ENCODE measurements at places on chromosomes 3 and 15.

DNA sequence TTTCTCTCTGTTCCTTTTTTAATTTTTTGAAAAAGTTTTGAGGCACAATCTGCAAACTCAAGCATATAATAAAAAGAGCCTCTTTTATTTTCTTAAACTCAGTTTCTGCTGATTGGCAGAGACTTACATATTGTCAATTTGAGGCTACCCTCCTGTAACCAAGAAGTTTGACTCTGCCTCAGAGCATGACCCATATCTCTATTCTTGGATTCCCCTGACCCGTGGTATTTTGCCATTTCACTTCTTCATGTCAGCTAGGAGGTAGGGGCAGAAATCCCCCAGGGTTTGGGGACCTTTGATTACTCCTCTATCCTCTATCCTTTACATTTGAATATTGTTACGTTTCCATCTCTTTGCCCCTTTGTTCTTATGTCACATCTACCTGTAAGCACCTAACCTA lies 479.1 kb upstream of the ALCAM start:
- DNase-seq, result no peak

- DNase-seq, result no peak
These were observed 666.0 kb upstream of the NR2F2 start for GRCh38 chr15:95664450-95664849.

- DNase-seq, result no peak
These were observed 40.2 kb upstream of the UBE2E2 start for GRCh38 chr3:23162934-23163333.

- DNase-seq, result no peak
These were observed 110.9 kb downstream of the IQSEC1 start for GRCh38 chr3:12962292-12962691.

DNA sequence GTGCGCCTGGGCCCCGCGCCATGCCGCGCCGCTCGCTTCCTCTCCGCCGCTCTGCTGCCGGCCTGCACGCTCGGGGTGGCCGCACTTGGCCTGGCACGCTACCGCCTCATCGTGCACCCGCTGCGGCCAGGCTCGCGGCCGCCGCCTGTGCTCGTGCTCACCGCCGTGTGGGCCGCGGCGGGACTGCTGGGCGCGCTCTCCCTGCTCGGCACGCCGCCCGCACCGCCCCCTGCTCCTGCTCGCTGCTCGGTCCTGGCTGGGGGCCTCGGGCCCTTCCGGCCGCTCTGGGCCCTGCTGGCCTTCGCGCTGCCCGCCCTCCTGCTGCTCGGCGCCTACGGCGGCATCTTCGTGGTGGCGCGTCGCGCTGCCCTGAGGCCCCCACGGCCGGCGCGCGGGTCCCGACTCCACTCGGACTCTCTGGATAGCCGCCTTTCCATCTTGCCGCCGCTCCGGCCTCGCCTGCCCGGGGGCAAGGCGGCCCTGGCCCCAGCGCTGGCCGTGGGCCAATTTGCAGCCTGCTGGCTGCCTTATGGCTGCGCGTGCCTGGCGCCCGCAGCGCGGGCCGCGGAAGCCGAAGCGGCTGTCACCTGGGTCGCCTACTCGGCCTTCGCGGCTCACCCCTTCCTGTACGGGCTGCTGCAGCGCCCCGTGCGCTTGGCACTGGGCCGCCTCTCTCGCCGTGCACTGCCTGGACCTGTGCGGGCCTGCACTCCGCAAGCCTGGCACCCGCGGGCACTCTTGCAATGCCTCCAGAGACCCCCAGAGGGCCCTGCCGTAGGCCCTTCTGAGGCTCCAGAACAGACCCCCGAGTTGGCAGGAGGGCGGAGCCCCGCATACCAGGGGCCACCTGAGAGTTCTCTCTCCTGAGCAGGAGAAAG lies 951 bp downstream of the GPR62 start:
- no peak for DNase-seq

- DNase-seq, result no peak
These were observed 74.3 kb upstream of the TSEN2 start for GRCh38 chr3:12409684-12410596.

- no peak for DNase-seq
These were observed 9.3 kb downstream of the ARHGEF26 start for GRCh38 chr3:154130540-154130939.

DNA sequence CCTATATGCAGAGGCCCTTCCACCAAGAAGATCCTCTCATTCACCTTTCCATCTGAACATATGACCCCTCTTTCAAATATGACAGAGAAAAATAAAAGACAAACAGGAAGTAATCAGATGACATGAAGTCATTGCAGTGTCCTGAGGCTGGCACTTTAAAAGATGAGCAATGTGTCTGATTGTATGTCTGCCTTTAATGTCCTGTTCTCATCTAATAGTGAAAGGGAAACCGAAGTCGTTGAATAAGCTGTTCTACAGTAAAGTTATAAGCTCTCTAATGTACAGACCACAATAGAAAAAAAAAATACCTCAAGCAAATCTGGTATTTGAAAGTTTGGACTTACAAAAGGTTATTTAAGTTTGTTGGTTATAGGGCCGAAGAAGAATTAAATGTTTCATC lies 243.0 kb downstream of the CLSTN2 start:
- DNase-seq, result no peak

DNA sequence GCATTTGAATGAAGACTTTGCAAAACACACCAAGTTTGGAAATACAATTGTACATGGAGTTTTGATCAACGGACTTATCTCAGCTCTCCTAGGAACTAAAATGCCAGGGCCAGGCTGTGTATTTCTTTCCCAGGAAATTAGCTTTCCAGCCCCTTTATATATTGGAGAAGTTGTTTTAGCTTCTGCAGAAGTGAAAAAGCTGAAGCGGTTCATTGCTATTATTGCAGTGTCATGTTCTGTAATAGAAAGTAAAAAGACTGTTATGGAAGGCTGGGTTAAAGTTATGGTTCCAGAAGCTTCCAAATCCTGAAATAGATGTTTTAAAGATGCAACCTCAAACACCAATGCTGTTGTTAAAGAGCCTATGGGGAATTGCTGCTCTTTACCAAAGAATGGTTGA lies 11.5 kb downstream of the HTD2 start:
- no peak for DNase-seq

DNA sequence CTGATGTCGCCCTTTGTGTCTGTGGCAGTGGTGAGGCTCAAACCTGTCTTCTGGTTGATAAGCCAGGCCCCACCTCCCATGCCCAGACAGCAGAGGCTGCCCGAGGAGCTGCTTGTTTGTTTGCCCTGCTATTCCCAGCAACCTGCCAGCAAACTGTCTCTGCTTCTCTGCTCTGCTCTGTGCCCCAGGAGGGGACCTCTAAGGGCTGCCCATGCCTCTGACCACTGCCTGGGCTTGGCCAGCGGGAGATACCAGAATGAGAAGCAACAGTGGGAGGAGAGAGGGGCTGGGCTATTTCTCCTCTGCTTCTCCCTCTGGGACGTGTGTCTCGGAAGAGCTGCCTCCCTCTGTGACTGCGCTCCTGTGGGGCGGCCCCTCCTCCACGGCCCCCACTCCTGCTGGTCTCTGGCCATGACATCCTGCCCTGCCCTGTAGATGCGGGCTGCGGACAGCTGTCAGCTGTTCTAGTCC lies 213.1 kb downstream of the RPLP1 start:
- no peak for DNase-seq

- DNase-seq, result no peak
These were observed 1189.5 kb downstream of the ZPLD1 start for GRCh38 chr3:103624271-103624670.

GRCh38 chr15:24848050-24848449 lies 106.7 kb upstream of the SNRPN start:
- DNase-seq, result no peak

GRCh38 chr3:148026009-148026588 lies 616.9 kb downstream of the ZIC1 start:
- no peak for DNase-seq

GRCh38 chr15:61157933-61158332 lies 71.2 kb downstream of the RORA start:
- DNase-seq, result no peak

GRCh38 chr15:61682891-61683735 lies 377.1 kb downstream of the VPS13C start:
- DNase-seq, result no peak

DNA sequence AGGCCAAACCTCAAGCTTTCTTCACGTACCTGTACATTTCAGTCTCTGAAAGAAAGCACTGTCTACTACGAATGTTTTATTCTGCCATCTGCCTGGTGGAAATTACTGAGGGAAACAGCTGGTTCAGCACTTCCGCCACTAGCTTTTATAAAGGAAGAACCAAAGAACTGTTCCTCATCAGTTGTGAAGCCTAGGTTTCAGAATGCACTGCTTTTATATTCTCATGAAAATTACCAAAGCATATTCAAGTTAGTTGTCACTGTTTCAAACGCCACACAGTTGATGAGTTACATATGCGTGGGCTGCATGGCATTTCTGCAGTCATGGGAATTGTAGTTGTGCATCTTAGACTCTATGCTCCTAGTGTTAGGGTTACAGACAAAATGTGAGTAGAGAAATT lies 21.5 kb upstream of the ZBTB38 start:
- DNase-seq, result no peak

GRCh38 chr3:34858067-34858660 lies 781.2 kb upstream of the ARPP21 start:
- no peak for DNase-seq

GRCh38 chr3:111691293-111691909 lies 96.3 kb upstream of the ZBED2 start:
- no peak for DNase-seq

DNA sequence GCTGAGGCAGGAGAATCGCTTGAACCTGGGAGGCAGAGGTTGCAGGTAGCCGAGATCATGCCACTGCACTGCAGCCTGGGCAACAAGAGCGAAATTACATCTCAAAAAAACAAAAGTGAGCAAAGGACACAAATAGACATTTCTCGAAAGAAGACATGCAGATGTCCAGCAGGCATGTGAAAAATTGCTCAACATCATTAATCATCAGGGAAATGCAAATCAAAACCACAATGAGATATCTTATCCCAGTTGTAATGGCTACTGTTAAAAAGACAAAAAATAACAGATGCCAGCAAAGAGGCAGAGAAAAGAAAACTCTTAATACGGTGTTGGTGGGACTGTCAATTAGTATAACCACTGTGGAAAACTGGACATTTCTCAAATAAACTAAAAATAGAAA lies 20.9 kb downstream of the ASB7 start:
- no peak for DNase-seq

GRCh38 chr3:121627622-121628021 lies 33.1 kb downstream of the HCLS1 start:
- no peak for DNase-seq

- DNase-seq, result no peak
These were observed 6.1 kb downstream of the ABTB1 start for GRCh38 chr3:127678611-127679533.

- DNase-seq, result no peak
These were observed 23.2 kb downstream of the SPTBN5 start for GRCh38 chr15:41870689-41871081.

- no peak for DNase-seq
These were observed 97.0 kb upstream of the SNRPN start for GRCh38 chr15:24857763-24858162.

GRCh38 chr3:187858041-187858440 lies 112.8 kb upstream of the BCL6 start:
- no peak for DNase-seq

- no peak for DNase-seq
These were observed 59.6 kb upstream of the GLCE start for GRCh38 chr15:69100821-69101220.

DNA sequence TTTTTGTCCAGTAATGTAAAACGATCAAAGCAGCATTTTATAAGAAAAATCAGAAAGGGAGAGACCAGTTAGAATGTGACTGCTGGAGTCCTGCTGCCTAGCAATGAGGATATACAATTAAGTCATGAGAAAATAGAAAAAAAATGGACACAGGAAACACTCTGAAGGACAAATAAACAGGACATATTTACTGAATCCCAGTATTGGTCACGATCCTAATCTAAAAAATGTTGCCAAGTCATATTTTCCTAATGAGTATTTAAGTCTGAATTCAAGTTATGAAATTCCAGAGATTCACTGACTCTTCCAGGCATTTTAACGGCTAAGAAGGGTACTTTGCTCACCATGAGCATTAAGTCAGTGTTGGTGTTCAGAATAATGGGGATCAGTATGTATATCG lies 154.3 kb upstream of the CCDC54 start:
- DNase-seq, result no peak

- DNase-seq, result no peak
These were observed 135.3 kb downstream of the FNDC3B start for GRCh38 chr3:172174513-172175253.

- DNase-seq, result no peak
These were observed 5.5 kb upstream of the EPHA3 start for GRCh38 chr3:89101921-89102320.

GRCh38 chr3:195549931-195550519 lies 6.9 kb upstream of the PPP1R2 start:
- DNase-seq, result no peak

DNA sequence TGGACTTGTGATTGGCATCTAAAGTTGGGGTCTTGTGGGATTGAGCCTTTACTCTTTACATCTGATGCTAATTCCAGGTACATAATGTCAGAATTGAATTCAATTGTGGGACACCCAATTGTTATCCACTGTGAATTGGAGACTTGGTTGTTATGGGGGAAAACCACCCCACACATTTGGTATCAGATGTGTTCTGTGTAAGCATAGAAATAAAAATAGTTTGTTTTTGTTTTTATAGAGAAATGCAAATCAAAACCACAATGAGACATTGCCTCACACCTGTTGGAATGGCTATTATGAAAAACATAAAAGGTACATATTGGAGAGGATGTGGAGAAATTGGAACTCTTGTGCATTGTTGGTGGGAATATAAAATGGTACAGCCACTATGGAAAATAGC lies 58.5 kb downstream of the CPA3 start:
- DNase-seq, result no peak

DNA sequence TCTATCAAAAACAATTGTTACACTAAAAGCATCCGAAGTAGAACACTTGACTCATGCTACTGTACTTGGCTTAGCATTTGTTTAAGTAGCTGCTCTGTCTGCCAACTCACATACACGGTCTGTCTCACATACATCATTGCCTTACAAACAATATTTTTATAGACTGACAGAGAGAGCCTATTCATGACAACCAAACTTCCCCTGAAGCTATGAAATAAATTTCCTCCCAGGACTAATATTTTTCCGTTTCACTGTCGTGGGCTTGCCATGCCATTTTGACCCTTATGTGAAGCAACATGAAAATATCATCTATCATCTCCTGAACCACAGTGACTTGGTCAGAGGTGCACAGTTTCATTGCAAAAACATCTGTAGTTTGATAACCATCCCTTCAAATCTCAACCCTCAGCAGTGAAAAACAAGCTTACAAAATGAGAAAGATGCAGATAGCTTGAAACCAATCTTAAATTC lies 66.5 kb upstream of the PYGO1 start:
- DNase-seq, result no peak

Measured in epithelial cell of proximal tubule (primary cell).